ENCODE measurements at places on chromosomes 1 and 21.

DNA sequence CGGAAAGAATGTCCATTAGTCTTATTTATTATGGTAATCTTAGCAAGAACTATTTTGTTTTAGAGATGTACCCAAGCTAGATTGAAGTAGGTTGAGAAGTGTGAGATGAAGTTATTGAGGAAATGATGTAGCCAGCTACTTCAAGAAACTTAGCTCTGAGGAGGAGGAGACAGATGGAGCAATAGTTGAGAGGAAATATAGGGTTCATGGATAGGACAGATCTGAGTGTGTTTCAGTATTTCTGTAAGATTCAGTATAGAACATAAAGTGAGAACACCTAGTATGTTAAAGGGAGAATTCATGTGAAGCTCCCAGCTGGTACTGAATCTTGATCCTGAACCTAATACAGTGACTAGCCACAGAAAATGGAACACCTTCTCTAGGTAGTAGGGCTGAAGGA is 28.9 kb downstream of the TSNAX start:
- no peak for DNase-seq

GRCh38 chr1:230208619-230209261 is 141.7 kb downstream of the GALNT2 start:
- DNase-seq, result no peak

DNA sequence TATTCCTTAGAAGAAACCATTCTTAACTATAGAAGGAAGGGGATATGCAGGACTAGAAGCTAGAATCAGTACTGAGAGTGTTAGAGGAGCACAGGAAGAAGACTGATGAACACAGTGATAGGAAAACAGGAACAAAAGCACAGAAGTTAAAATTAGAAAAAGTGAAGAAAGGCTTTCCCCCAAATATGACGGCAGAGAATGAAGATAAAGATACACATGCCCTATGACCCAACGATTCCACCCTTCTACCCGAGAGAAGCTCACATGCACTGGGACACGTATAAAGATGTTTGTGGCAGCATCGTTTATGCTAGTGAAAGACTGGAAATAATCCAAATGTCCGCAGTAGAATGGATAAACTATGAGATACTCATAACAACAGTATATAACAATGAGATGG is 74.2 kb downstream of the DTL start:
- DNase-seq, result no peak

DNA sequence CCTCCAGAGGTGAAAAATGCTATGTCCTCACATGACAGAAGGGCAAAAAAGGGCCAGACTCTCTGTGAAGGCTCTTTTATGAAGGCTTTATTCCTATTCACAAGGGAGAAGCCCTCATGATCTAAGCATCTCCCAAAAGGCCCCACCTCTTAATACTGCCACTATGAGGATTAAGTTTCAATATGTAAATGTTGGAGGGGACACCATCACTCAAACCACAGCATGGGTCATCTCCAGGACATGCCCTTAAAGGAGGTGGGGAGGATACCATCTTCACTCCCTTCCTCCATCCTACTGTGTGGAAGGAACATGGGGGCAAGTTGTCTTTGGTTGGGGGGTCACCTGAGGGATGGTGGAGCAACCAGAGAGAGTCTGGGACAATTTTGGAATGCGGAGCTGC is 170.1 kb downstream of the TRIM33 start:
- DNase-seq, result no peak

DNA sequence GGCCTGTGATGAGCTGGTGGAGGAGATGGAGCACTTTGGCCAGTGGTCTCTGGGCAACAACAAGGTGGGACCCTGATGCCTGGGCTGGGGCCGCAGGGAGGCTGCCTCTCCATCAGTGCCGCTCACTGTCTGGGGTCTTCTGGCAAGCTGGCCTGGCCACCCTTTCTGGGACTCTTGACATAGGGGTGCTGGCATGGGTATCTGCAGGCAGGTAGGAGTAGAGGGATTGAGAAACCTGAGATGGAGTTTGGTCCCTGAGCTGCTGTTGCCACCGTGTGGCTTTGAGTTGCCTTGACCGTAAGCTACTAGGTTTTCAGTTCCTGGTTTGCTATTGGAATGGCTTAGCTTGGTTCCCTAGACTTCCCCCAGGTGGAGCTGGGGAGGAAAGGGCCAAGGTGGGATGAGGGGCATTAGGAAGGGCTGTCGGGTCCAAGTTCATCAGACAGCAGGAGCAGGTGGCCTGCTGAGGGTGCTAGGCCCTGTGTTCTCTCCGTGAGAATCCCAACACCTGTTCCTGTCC is 13.2 kb upstream of the MFN2 start:
- DNase-seq, result peak; percentile 50

- no peak for DNase-seq
Measured at GRCh38 chr1:7670334-7671145, 100.6 kb upstream of the VAMP3 start.

DNA sequence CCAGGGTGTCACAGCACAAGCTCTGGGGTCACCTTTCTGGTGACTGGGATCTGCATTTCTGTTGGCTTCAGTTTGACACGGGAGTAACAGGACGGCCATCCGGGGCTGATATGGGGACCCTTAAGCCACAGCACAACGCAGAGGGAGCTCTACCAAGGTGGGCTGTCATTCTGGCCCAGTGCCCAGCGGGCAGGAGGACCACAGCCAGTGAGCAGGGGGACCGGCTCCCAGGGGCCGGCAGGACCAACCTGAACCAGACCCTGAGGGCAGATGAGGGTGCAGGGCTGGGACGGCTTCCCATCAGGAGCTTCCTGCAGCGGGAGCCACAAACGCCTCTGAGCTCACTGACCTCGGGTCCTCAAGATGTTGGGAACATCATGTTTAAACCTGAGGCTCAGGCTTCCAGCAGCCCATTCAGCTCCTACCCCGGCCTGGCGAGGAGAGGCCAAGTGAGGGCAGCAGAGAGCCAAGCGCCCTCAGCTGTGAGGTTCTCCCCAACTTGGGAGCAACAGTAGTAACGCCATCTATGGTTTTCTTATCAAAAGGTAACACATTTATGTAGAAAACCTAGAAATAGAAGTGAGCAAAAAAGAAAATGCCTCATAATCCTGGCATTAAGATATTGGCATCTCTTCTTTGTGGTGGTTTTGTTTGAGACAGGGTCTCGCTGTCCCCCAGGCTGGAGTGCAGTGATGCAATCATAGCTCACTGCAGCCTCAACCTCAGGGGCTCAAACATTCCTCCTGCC is 26.8 kb downstream of the TMEM201 start:
- DNase-seq, result no peak

- DNase-seq, result no peak
Measured at GRCh38 chr1:171792656-171793369, 11.4 kb downstream of the METTL13 start.

DNA sequence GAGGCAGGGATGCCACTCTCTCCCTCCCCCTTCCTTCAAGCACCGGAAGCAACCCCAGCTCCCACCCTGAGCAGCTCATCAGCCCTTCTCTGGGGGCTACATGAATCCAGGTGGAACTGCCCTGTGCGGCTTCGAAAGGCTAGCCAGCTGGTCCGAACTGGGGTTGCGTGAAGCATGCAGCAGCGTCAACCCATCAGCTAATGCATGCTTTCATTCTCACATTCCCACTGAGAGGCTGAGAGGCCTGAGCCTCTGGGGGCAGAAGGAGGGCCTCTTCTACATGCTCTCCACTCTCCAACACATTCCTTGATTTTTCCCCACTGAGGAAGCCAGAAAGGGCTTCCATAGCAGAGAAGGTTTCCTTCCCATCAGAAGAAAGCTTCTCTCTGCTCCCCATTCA is 5.6 kb downstream of the RXRG start:
- no peak for DNase-seq

- DNase-seq, result no peak
Measured at GRCh38 chr21:44943686-44944550, 4.1 kb downstream of the SLX9 start.

DNA sequence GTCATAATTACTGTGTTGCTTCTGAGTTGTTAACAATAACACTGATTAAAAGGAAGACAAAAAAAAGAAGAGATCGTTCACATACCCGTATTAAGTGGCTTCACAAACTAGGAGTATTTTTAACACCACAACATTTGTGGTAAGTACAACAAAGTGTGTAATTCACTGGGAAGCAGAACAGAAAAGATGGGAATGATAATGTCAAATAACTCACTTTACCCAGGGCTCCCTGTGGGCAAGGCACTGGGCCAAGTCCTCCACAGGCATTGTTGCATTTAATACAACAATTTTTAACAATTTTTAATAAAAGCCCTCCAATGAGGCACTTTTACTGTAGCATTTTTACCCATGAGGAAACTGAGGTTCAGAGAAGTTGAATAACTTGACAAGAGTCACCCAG is 385.0 kb upstream of the ST6GALNAC5 start:
- DNase-seq, result no peak

DNA sequence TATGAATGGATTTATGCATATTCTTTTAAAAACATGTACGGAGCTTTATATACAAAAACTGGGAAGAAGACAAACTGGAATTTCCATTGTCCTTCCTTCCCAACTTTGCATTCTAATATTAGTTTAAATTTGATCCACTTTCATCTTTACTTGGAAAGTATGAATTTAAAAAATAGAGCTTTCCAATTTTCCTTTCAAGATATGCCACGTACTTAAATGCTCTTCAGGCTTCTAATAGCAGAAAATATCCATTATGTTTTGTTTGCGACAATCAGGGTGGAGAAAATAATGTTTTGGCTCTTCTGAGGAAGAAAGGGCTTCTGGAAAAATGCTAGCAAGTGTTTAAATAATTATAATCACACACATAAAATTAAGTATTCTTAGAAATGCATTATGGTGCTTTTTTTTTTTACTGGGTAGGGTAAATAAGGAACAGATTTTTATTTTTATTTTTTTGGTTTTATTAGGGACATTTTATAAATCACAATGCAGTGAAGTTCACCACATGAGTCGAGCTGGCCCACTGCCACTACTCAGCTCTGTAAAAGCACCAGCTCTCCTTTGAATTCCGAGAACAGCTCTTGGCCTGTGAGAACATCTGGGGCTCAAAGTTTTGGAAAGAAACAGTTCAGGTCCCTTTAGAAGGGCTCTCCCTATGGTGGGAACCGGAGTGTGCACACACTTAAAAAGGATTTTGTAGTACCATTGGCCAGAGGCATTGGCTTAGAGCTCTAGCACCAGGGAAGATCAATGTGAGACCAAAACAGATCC is 287.4 kb upstream of the LYPLAL1 start:
- no peak for DNase-seq

DNA sequence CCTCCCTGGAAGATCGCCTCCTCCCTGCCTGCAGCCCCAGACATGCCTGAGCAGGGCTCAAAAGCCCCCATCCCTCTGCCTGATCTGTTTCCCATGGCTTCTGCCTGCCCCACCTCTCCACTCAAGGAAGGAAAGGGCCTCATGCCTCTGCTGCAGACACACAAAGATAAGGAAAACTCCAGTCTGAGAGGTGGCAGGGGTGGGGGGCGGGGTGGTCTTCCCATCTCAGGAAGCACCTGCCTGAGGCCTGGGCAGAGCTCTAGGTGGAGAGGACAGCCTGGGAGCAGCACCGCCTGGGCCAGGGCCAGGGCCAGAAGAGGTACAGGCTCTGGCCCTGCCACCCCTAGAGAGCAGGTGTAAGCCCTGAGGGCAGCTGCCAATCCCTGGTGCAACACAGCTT is 4.1 kb upstream of the GJB3 start:
- DNase-seq, result no peak

DNA sequence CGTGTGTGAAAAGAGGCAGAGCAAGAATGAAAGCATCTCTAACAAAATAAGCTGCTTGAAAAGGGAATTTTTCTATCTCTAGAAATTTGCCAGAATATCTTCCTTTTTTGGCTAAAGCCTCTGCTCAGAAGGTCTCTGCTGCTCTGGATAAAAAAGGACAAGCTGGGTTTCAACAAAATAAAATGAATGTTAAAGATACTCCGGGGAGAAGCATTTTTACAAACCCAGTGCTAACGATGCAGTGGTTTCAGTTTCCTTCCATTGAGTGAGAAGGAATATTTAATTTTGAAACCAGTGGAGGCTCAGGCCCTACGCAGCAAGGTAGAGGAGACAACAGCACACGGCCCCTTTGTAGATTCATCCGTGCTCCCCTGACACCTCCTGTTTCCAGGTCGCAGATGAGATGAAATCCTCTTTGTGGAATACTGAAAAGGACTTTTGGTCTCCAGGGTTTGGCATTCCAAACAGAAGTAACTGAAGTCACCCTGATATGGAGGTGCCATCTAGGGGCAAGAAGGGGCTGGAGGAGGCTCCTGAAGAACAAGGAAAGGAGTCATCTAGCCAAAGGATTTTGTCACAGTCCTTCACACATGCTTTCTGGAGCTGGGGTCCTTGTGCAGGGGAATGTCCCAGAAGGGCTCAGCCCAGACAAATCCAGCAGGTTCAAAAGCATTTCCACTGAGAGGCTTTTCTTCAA is 65.7 kb upstream of the SYT6 start:
- DNase-seq, result no peak

DNA sequence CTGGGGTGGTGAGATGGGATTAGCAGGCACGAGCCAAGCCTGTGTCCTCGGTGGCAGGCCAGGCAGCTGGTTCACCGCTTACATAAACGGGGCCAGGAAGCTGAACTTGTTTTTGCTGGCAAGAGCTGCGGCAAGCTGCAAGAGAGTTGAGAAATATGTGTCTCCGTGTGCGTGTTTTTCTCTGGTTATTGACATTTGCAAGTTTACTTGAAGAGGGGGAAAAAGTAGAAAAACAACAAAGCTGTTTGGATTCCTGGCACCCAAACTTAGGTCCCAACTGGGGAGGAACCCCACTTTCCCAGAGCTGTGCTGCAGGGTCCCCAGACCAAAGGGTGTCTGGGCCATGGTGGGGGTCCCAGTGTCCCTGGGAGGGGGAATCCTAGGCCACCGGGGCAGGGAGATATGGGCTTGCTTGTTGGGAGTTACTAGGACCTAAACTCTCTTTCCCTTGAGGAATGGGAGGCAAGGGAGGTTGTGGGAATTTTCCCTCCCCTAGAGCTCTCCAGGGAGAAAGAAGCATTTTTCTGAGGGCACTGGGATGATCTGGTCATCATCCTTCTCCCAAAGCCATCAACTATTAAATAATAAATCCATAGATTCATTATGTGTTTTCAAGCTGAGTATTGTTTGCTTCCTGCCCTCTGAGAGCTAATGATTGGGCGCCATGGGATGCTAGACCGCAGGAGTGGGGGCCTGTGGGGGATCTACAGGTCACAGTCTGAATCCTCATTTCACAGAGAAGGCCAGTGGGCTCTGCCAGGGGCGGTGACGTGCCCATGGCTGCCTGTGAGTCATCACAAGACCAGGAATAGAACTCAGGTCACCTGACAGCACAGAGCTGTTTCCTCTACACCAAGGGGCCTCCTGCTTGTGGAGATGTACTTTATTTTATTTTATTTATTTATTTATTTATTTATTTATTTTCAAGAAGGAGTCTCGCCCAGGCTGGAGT is 14.8 kb downstream of the IL6R start:
- DNase-seq, result no peak

GRCh38 chr1:77139389-77139788 is 79.8 kb downstream of the PIGK start:
- DNase-seq, result no peak

Measured in NCI-H1436 (cell line).